ENCODE measurements at places on chromosomes 1 and 21.
A peak's percentile ranks its signal among the peaks of the same experiment; 100 is the strongest.

- DNase-seq, result no peak
Observed at GRCh38 chr1:11237356-11237755, 25.0 kb downstream of the MTOR start.

GRCh38 chr1:193019442-193020026 lies 39.6 kb downstream of the UCHL5 start:
- peak; percentile 69 for DNase-seq

DNA sequence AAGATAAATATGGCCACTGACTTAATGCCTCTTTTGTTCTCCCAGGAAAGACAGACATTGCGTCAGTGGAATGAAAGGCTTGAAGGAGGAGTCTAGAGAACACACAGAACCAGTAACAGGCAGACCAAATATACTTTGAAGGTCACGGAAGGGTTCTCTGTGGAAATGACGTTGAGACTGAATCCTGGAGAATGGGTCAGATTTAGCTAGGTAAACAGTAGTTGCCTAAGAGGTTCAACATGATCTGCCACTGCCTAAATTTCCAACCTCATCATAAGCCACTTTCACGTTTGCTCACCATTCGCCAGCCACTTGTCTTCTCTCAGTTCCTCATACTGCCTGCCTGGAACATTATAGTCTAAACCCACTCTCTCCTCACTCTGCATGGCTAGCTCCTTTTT lies 20.5 kb downstream of the PLA2G4A start:
- no peak for DNase-seq

DNA sequence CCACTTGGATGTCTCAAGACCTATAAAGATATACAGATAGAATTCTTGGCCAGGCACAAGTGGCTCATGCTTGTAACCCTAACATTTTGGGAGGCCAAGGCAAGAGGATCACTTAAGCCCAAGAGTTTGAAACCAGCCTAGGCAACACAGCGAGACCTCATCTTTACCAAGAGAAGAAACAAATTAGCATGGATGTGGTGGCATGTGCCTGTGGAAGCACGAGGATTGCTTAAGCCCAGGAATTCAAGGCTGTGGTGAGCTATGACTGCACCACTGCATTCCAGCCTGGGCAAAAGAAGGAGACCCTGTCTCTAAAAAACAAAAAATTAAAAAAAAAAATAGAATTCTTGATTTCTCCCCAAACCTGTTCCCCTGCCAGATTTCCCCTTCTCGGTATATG lies 8.3 kb downstream of the ASAP3 start:
- no peak for DNase-seq

- no peak for DNase-seq
Observed at GRCh38 chr1:56017336-56017735, 562.0 kb downstream of the PLPP3 start.

DNA sequence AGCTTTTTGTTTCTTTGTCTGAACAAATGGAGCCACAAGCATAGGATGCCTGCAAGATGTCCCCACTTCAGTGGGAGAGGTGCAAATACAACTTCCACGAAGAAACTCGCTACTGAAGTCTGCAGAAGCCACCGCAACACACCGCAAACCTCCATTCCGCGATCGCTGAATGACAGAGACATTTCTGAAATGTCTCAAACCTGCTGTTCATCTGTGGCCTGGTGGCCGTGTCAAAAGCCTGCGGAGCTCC lies 1.0 kb downstream of the TP53BP2 start:
- DNase-seq, result peak; percentile 86

GRCh38 chr1:167083871-167084270 lies 6.3 kb downstream of the GPA33 start:
- DNase-seq, result no peak

- no peak for DNase-seq
Observed at GRCh38 chr1:29245876-29246275, 9.6 kb downstream of the PTPRU start.

GRCh38 chr1:228809621-228810394 lies 74.5 kb downstream of the RHOU start:
- peak; percentile 72 for DNase-seq

GRCh38 chr1:83693427-83694126 lies 305.4 kb downstream of the TTLL7 start:
- no peak for DNase-seq

DNA sequence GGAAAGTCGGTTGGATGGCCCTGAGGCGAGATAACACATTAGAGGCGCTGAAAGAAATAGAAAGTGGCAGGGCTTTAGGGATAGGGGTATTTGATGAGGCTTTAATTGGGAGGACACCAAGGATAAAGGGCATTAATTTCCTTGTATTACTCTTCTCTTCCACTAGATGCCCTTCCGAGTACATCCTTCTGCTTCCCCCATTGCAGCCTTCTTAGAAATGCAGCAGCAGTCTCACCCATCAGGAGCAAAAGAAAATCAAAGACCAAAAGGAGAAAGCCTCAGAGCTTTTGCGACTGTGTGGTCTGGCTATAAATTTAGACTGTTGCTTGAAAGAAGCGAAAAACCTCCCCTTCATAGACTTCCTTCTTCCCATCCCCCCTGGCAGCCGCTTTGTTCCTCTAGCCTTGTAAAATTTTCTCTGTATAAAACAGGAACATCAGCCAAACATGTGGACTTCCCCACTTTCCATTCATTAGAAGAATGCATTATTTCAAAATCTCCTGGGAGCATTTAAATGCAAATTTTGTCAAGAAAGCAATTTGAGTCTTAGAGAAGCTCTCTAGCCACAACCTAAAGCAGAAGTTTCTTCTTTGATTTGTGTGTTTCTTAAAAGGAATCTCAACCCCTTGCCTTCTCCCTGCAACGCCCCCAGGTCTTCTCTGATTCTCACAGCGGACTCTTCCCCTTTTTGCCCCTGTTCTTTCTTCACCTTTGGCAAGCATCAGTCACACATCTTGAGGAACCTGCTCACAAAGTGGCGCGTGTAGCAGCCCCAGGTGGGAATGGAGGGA lies 76.6 kb downstream of the NDUFS5 start:
- DNase-seq, result peak; percentile 80

DNA sequence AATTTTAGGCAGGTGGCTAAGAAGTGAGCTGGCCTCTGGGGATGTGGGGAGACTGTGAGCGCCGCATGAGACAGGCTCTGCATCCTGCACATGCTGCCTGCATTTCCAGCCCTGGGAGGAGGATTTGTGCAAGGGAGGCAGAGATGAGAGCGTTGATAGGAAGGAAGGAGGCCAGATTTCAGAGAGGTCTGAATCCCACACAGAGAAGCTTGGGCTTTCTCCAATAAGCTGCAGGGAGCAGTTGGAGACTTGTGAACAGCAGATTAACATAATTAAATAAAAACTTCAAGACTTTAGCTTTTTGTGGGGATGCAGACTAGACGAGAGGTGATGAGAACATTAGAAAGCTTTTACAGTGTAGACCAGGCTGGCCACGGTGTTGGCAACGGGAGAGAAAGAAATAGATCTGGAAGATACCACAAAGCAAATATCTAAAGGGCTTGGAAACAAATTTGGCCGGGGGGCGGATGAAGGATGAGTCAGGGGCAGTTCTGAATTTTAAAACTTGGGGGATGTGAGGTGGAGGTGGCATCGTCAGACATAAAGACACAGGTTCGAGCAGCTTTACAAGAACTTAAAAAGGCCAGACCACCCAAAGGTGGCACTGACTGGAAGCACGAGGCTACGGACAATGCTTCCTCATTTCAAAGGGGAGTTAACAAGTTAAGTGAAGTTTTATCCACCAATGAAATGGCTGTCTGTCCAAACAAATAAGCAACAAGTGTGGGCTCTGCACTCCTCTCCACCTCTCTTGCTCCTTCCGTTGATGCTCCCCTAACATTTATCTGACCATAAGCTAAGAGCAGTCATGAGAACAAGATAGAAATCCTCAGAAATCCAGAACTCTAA lies 57.0 kb downstream of the HIVEP3 start:
- DNase-seq, result no peak

DNA sequence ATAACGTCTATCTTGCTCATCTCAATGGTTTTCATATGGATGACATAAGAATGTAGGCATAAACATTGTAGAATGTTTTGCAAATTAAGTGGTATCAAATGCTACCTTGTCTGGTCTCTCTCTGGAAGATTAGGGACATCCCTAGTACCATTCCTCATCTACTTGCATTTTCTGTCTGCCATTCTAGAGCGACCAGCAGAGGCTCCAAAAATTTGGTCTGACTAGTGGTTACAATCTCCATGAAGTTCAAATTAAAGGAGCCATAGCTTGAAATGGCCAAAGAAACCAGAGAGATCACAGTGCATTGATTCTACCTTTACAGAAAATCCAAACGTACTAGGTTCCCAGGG lies 1.1 kb downstream of the CD84 start:
- DNase-seq, result no peak

DNA sequence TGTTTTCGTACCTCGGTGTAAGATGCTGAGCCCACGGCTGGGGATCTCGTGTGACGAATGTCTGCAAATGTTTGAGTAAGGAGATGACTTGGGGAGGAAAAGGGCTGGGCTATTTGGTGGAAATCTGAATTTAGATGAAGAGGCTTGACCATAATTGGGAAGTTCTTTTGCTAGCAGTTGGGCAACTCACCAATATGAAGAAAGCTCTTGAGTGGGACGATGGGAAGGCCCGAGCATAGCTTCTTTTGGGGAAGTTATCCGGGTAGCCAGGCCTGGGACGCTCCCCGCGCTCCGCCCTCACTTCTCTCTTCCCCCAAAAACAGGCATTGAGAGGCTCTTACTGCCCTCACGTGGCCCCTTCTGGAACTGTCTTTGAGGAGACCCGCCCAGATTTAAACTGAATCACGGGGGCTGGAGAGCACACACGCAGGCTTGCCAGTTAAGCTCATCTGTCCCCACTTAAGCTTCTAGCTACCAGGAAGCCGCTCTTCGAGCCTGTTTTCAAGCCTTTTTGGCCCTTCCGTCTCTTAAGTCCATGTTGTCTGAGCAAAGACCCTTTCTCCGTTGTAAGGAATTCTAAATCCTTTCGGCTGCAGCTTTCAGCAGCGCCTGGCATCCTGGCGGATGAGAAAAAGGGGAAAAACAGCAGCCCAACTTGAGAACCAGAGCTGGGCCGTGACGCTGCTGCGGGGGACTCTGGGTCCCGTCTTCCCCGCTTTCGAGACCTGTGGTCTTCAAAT lies 93.1 kb downstream of the NID1 start:
- peak; percentile 96 for DNase-seq

- DNase-seq, result peak; percentile 69
Observed at GRCh38 chr1:14970115-14970798, 183.3 kb upstream of the TMEM51 start.

DNA sequence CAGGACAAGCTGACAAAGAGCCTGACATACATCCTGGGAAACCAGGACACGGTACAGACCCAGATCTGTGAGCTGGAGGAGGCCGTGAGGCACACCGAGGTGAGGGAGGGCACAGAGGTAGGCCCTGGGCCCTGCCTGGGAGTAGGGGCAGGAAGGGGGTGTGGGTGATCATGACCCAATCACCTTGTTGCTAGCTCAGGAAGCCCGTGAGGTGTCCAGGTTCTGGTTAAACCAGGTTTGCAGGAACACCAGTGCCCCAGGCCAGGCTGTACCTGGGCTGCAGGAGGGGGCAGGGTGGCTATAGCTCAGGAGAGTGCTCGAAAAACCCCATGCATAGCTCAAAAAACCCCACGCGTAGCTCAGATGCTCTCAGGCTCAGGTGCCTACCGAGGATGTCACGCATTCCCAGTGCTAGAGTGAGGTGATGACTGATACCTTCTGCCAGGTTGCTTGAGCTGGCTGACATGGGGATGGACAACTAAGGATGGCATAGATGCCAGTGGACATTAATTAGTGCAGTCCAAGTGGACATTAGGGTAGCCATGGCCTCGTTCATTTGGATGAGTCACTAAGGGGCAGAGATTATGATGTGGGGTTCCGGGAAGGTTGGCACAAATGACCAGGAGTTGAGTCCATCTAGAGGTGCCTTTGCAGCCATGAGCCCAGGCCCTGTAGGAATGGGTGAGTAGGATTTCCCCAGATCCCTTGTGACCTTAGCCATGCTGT lies 3.7 kb downstream of the TRIM46 start:
- no peak for DNase-seq

DNA sequence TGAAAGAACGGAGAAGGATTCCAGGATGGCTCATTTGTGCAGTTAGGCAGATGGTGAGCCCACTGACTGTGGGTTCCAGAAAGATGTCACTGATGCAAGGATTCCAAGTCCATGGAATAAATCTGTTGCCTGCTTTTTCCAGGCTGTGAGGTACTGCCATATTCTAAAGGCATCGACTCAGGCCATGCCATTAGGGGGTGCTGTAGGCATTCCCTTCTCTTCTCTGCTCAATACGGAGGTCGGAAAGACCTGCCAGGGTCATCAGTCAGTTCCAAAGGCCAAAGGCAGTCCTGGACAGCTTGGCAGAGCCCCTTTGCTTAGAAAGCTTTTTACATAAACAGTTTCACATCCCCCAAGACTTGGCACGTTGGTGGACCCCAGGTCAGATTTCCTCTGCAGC lies 31.7 kb upstream of the TMEM125 start:
- DNase-seq, result peak; percentile 84

DNA sequence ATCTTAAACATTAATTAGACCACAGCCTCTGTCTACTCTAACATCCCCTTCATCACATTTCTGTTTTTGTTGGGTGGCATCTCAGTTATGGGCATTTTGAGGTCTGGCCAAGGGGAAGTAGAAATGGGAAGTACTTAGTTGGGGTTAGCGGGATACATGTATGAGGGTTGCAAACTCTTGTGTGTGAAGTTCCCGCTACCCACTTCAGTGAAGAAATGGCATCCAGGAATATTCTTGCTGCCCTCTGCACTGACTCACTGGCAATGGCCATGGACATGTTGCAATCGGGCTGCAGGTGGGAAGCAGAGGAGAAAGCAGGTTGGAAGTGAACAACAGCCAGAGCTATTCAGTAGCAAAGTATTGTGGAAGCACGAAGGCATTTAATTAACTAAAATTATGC lies 7.4 kb downstream of the CD48 start:
- no peak for DNase-seq

DNA sequence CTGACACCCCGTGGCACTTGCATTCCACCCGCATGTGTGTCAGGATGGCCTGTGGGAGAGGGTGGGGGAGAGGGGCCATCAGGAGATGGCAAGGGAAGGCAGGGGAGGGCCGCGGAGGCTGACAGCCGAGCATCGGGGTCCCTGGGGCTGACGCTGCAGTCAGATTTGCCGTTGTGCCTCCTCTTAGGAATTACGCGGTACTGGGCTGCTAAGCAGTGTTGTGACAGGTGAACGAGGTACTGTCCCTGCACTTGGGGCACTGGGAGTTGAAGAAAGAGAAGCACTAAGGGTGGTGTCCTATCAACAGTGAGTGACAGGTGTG lies 22.5 kb downstream of the WNT4 start:
- DNase-seq, result no peak

GRCh38 chr1:58333511-58333910 lies 213.0 kb downstream of the OMA1 start:
- DNase-seq, result no peak

All from activated CD4-positive, alpha-beta T cell treated with anti-CD3 and anti-CD28 coated beads, Interleukin-2, amount 10 ng/mL, durations not matched to agents 24 days and 14 days (primary cell).